ENCODE measurements at places on chromosomes 2 and 18.

DNA sequence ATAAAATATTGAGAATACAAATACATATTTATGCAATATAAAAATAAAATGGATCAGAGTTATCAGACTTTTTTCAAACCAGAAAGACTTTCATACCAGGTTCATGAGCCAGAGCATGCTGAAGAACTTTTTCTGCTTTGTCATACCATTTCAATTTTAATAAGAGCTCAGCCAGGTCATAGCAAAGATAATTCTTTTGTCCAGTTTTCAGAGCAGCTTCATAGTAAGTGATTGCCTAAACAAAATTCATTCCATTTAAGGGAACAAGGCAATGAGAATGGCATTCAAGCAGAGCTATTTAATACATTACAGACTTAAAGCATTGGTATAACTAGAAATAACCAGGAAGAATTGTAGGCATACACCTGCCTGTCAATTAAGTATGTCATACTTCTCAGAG, 42.3 kb downstream of the TTC21B start:
- DNase-seq = peak; percentile 60

DNA sequence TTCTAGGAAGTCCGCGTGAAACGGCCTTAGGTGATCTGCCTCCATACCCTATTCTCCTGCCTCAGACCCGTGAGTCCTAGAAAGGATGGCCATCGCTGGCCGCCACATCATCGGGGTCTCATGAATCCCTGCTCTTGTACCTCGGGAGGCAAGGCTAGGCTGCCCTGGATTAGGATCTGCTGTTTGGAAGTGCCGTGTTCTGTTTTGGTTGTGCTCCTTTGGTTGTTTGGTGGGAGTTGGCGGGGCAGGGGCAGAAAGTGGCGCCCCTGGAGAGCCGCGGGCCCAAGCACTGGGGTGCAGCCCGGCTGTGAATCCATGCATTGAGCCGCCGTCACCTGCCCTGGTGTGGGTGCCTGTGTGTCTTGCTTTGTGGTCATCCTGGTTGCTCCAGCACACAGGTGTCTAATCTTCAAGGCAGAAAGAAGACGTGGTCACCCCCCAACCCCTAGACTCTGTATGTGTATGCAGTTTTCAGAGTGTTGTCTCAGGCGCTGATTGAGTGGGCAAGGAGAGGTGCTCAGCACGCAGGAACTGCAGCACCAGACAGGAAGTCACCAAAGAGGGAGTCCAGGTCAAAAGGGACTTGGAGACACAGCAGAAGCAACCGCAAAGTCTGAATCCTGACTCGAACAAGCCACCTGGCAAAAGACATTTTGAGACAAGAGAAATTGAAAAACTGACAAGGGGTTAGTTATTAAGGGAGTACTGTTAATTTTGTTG, 80.0 kb upstream of the LDLRAD4 start:
- DNase-seq = no peak

DNA sequence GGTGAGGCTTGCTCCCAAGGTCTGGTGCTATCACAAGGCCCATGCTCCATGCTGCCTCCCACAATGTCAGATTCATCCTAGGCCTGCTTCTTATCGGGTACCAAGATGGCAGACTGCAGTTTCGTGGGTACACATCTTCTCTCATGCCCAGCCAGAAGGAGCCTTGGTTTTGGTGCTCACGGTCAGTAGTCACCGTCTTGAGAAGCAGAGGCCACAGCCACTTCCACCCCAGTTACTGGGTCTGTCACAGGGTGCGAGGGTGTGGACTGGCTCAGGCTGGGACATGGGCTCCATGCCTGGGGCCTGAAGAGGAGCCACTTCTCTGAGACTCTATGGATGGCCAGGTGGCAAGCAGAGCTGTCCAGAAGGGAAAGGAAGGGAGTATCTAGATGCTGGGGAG, 178.8 kb upstream of the HS6ST1 start:
- DNase-seq = no peak

DNA sequence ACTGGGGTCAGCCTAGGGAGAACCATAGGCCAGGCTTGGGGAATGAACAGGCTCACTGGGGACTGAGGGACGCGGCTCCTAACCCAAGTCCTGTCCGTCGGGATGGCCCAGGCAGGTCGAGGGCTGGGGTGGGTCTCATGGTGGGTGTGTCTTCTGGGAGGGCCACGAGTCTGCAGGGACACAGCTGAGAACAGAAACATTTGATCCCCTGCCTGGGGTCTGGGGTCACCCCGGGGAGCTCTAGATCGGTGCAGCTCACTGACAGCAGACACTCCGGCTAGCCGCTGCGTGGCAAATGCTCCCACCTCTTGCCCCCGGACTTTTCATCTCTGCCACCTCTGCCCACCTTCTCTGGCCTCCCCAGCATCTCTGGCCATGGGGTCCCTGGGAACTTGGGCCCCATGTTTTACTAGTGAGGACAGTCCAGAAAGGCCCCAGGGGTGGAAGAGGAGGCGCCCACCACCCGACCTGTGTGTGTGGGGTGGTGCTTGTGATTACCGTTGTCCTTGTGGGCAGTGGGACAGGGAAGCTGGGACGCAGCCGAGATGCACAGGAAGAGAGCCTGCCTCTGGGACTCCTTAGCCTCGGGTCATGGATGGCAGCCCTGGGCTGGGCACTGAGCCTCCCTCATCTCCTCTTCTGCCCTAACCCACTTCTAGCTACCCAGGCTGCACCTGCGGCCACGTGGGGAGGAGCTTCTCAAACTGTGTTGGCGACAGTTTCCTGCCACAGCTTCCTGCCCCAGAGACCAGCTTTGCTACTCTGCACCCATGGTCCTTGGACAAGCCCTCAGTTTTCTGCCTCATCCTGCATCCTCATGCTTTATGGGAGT, 4.9 kb downstream of the ZAP70 start:
- DNase-seq = no peak

DNA sequence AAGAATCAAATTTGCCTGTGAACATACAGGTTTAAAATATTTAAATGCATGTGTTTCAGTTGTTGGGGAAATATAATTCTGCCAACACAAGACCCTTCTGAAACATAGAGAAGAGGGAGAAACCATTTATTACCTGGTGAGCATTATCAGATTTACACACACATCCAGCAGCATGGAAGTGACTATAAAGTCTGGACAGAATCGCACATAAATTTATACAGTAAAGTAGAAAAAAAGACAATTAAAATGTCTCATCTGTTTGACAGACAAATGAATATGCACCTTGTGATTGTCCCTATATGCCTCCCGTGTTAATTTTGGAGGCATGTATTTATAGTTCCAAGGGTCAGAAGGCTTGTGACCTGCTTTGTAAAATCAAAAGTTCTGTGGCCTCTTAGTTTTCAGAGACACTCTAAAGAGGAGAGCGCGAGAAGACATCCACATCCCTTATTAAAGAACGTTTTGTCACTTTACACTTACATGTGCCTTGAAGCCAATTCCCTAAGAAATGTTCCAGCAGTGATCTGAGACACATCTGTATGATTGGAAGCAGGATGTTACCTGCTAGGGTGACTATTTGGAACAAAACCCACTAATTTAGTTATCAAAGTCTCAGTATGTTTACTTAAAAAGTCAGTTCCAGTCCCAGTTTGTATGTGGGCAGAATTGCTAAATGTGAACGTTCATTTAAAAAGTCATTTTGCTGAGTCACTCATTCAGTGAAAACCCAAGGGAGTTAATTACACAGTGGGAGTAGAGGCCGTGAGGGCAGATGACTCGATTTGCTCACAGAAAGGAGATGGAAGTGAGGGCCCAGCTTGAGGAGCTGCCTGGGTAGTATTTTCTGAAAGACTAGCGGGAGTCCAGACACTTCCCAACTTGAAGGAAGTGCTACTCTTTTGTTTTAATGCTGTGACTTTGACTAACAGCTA, 527.6 kb upstream of the MEX3C start:
- peak; percentile 47 for DNase-seq
